ENCODE measurements at places on chromosomes 7 and 10. TPM values are rescaled to one million over a fixed set of nuclear protein-coding genes. Genes with fewer than 3 reads are reported as not detected.
A peak's percentile ranks its signal among the peaks of the same experiment; 100 is the strongest.

GRCh38 chr7:25455683-25456251 is 227.5 kb upstream of the NPVF start:
- H3K4me1 ChIP-seq: no peaks in the 10 kb centered on the region
- no peaks in the 10 kb centered on the region for H3K27me3 ChIP-seq
- H3K36me3 ChIP-seq: no peaks in the 10 kb centered on the region
- no peak for DNase-seq

- no peaks in the 10 kb centered on the region for H3K36me3 ChIP-seq
- peaks cover 5% of the 10 kb centered on the region for H3K4me1 ChIP-seq
- no peak overlapping the region for H3K4me3 ChIP-seq
- peak overlapping the region; percentile 68 for H3K27ac ChIP-seq
- peak; percentile 46 for DNase-seq
- peaks cover 3% of the 10 kb centered on the region for H3K27me3 ChIP-seq
Observed at GRCh38 chr10:119370972-119371703, 163.8 kb downstream of the GRK5 start.

DNA sequence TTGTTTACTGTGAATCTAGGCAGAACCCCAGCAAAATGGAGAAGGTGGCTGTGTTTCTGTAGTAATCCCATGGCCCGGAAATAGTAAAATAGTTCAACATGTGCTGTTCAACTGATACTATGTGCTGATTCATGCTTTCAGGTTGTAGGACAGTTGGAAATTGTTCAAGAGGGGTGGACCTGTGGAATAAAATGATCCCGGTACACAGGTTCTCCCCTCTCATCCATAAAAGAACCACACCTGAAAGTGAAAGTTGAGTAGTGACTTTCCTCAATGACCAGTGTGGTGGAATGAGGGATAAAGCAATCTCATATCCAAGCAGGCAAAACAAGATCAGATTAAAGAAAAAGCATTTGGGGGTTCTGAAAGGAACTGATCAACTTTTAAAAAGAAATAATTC is 177.1 kb downstream of the POU6F2 start:
- no peak overlapping the region for H3K4me3 ChIP-seq
- H3K4me1 ChIP-seq: no peaks in the 10 kb centered on the region
- H3K36me3 ChIP-seq: no peaks in the 10 kb centered on the region
- H3K27ac ChIP-seq: no peak overlapping the region

DNA sequence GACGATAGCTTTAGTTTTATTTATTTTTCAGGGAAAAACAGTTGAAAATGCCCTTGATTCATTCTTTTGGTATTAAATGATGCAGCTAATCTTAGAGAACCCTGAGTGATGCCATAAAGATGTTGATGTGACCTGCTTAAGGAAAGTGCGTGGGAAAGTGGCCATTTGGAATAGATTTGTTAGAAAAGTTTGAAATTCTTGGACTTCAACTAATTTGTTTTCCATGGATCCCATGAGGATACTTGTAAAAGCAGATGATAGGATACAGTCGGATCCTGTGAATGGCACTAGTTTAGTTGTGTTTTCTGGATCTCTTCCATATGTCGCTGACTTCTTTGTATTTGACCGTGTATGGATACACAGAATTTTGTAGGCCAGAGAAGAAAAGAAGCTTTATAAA is 69.0 kb downstream of the SEPTIN7 start:
- peaks cover 9% of the 10 kb centered on the region for H3K4me1 ChIP-seq
- H3K27me3 ChIP-seq: no peaks in the 10 kb centered on the region
- no peak for DNase-seq
- H3K4me3 ChIP-seq: no peak overlapping the region
- peak overlapping the region; percentile 21 for H3K27ac ChIP-seq

DNA sequence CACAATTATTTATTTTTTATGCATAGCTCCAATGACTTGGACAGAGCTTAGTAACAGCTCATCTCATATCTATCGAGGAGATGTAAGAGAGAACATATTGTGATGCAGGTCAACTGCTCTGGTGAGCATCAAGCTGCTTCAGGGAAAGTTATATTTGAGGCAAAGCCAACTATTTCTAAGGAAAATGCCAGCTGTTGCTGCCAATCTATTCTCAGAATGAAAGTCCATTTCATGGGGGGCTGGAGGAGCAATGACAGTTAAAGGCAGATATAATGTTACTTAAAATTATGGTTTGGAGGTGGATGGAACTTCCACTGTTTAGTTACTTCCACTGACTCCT is 424.8 kb downstream of the KIF20B start:
- no peak overlapping the region for H3K4me3 ChIP-seq
- H3K27me3 ChIP-seq: no peaks in the 10 kb centered on the region
- no peak for DNase-seq

- H3K36me3 ChIP-seq: no peaks in the 10 kb centered on the region
- no peaks in the 10 kb centered on the region for H3K27me3 ChIP-seq
- no peak for DNase-seq
- no peak overlapping the region for H3K27ac ChIP-seq
Observed at GRCh38 chr7:42878303-42878702, 33.6 kb downstream of the C7orf25 start.

Gene LRRC61
- 16.9 TPM for total RNA-seq

Gene SLC29A4
- not detected for total RNA-seq

Gene SPAM1
- not detected for total RNA-seq

DNA sequence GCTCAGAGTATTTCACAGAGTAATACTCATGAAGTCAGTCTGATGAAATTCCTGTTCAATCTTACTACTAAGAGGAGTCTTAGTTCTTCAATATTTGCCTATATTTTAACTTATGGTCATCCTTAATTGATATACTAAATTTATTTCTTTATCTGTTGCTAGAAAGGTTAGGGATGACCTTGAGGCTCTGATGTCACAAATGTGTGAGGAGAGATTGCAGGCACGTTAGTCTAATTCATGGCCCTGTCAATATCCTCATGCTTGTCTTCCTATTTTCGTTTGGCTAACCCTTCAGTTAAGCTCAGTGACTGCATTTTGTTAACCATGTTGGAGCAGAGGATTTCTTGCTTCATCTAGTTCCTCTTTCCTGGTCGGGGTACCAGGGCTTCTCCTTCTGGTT is 704.7 kb upstream of the COBL start:
- no peaks in the 10 kb centered on the region for H3K27me3 ChIP-seq
- DNase-seq: no peak

DNA sequence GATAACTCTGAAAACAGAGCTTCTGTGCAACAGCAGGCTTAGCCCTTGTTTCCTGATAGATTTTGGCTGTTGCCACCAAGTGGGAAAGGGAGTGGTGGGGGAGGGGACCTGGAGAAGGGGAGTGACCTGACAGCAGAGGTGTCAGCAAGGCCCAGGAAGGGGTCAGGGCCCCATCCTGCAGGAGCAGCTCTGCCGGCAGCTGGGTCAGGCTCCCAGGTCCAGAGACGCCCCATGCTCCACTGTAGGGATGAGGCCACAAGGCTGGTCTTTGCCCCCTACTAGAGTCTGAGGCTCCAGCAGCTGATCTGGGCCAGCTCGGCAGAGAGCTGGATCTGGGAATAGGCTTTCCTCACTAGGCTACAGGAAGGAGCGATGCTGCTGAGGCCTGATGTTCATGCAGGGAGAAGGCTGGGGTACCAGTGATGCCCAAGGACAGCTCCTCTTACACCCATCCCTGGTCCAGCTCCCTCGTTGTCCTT is 44.0 kb upstream of the ZMIZ1 start:
- H3K4me1 ChIP-seq: no peaks in the 10 kb centered on the region
- H3K4me3 ChIP-seq: no peak overlapping the region
- peak; percentile 24 for DNase-seq
- H3K36me3 ChIP-seq: no peaks in the 10 kb centered on the region
- H3K27me3 ChIP-seq: no peaks in the 10 kb centered on the region
- H3K27ac ChIP-seq: peak overlapping the region; percentile 17

DNA sequence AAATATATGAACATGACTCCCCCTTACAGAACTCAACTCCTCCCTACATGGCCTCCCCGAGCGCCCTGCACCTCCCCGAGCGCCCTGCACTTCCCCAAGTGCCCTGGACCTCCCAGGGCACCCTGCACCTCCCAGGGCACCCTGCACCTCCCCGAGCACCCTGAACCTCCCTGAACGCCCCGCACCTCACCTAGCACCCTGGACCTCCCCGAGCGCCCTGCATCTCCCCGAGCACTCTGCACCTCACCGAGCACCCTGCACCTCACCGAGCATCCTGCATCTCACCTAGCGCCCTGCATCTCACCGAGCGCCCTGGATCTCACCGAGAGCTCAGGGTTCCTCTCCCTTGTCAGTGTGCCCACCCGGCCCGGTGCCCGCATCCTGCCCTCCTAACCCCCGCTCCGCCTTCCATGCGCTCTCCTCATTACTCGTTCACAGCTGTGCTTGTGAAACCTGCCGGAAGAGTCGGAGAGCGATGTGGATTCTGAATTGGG is 134.3 kb downstream of the ACTR3B start:
- H3K27me3 ChIP-seq: no peaks in the 10 kb centered on the region
- H3K4me3 ChIP-seq: no peak overlapping the region
- H3K36me3 ChIP-seq: no peaks in the 10 kb centered on the region
- no peak for DNase-seq
- H3K4me1 ChIP-seq: no peaks in the 10 kb centered on the region

DNA sequence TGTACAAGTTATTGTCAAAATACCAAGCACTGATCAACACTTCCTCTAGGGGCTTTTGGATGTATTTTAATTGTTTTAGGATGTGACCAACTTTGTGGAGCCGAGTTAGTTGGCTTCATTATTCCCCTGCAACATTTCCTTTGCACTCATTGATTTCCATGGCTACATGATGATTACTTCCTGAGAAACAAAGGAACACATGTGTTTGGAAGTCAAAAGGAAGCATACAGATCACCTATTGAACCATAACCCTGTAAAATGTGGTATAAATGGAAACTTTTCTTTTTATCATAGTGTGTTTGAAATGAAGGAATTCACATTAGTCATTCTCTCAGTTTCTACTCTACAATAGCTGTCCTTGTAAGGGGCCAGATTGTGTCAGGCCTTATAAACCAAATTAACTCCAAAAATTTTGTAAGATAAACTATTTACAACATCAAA is 32.2 kb upstream of the EXOC6 start:
- H3K27ac ChIP-seq: no peak overlapping the region
- no peaks in the 10 kb centered on the region for H3K4me1 ChIP-seq
- H3K36me3 ChIP-seq: no peaks in the 10 kb centered on the region

DNA sequence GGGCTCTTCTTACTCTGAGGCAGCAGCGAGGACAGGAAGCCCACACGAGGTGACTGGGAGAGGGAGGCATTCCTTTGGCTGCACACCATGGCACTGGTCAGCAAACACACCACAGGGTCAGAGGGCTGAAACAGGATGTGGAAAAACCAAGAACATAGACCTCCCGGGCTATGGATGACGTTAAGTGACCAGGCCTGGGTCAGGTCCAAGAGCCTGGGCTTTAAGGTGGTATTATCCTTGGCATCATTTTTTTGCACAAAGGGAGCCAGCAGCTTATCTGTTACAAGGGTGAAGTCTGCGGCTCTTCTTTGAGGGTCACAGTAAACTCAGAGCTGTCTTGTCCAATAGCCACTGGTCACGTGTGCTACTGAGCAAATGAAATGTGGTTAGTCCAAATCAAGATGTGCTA is 7.0 kb downstream of the WDR91 start:
- H3K4me3 ChIP-seq: no peak overlapping the region
- no peak overlapping the region for H3K27ac ChIP-seq
- DNase-seq: no peak
- H3K36me3 ChIP-seq: no peaks in the 10 kb centered on the region
- H3K4me1 ChIP-seq: no peaks in the 10 kb centered on the region
- H3K27me3 ChIP-seq: no peaks in the 10 kb centered on the region

Gene OR2A7
- 2.8 TPM for total RNA-seq

Gene LBX1
- not detected for total RNA-seq

Gene MMP21
- total RNA-seq: not detected

- no peaks in the 10 kb centered on the region for H3K27me3 ChIP-seq
- no peak for DNase-seq
Observed at GRCh38 chr7:17598846-17599245, 300.4 kb downstream of the AHR start.

- DNase-seq: no peak
- no peaks in the 10 kb centered on the region for H3K27me3 ChIP-seq
- H3K36me3 ChIP-seq: no peaks in the 10 kb centered on the region
- H3K27ac ChIP-seq: no peak overlapping the region
- H3K4me1 ChIP-seq: no peaks in the 10 kb centered on the region
Observed at GRCh38 chr10:22977751-22978150, 49.9 kb downstream of the ARMC3 start.

GRCh38 chr7:47738563-47739166 is 156.8 kb upstream of the TNS3 start:
- H3K4me1 ChIP-seq: no peaks in the 10 kb centered on the region
- H3K36me3 ChIP-seq: no peaks in the 10 kb centered on the region
- no peak overlapping the region for H3K4me3 ChIP-seq
- no peaks in the 10 kb centered on the region for H3K27me3 ChIP-seq

- H3K27me3 ChIP-seq: no peaks in the 10 kb centered on the region
- DNase-seq: no peak
- H3K4me3 ChIP-seq: no peak overlapping the region
Observed at GRCh38 chr10:16195178-16195769, 241.5 kb upstream of the PTER start.

DNA sequence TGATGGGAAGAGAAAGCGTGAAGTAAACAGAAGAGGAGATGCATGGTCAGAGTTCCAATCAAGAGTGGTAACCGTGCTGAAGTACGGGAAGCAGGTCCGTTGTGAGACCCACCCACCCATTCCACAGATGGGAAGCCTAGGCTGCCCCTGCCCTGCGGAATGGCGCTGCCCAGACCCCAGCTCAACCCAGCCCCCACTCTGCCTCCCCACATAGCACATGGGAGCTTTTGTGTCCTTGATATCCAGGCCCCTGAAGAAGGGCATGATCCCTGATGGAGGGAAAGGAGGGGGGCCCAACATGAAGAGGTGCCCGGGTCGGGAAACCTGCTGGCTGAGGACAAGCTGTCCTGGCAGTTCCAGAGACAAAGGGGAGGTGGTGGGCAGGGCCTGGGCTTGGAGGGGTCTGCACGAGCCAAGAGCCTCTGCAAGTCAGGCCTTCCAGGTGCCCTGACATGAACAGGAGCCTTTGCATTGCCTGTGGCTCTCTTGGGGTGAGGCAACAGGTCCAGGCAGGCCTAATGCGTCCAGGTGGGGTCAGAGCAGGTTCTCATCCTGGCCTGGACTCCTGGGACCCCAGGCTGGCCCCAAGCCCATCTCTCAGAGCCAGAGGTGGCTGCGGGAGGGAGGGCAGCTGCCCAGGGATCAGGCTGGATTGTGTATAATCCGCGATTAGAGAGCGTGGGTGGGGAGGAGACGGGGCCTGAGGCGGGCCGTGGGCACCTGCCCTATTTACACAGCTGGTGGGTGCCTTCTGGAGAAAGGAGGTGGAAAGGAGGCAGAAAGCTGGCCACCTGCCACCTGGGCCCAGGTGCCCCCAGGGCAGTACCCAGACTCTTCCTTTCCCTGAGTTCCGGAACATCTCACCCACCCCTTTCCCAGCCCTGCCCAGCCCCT is 23.5 kb downstream of the YKT6 start:
- H3K27me3 ChIP-seq: no peaks in the 10 kb centered on the region
- H3K27ac ChIP-seq: no peak overlapping the region
- no peak for DNase-seq
- H3K36me3 ChIP-seq: no peaks in the 10 kb centered on the region

GRCh38 chr7:10767771-10768170 is 205.9 kb upstream of the PHF14 start:
- no peak for DNase-seq
- H3K4me3 ChIP-seq: no peak overlapping the region
- H3K27me3 ChIP-seq: no peaks in the 10 kb centered on the region
- H3K36me3 ChIP-seq: no peaks in the 10 kb centered on the region
- H3K4me1 ChIP-seq: no peaks in the 10 kb centered on the region

Gene ITPRID1
- not detected for total RNA-seq

- H3K27ac ChIP-seq: no peak overlapping the region
- no peak overlapping the region for H3K4me3 ChIP-seq
- DNase-seq: peak; percentile 11
- no peaks in the 10 kb centered on the region for H3K27me3 ChIP-seq
- peaks cover 10% of the 10 kb centered on the region for H3K4me1 ChIP-seq
Observed at GRCh38 chr10:71472912-71473311, 76.2 kb downstream of the CDH23 start.
